ENCODE measurements at places on chromosomes 1 and 21. TPM values are rescaled to one million over a fixed set of nuclear protein-coding genes. Genes with fewer than 3 reads are reported as not detected.

EXO1 gene
- total RNA-seq = 3.3 TPM

NPR1 gene
- 0.17 TPM for total RNA-seq

FAM167B gene
- 0.17 TPM for total RNA-seq

IGSF5 gene
- total RNA-seq = 0.17 TPM

GOLT1A gene
- total RNA-seq = not detected

RHCE gene
- 0.17 TPM for total RNA-seq

BRINP2 gene
- not detected for total RNA-seq

LCE2C gene
- total RNA-seq = not detected

DSCAM gene
- 4.7 TPM for total RNA-seq

TRAF3IP3 gene
- total RNA-seq = not detected

HAO2 gene
- not detected for total RNA-seq

TRIM17 gene
- 6.7 TPM for total RNA-seq

RORC gene
- total RNA-seq = 0.13 TPM

CFHR2 gene
- total RNA-seq = not detected

SLAMF9 gene
- total RNA-seq = not detected

CHIA gene
- not detected for total RNA-seq

CLDN19 gene
- not detected for total RNA-seq

DISP3 gene
- under 0.01 TPM for total RNA-seq

PGLYRP3 gene
- total RNA-seq = not detected

FMO3 gene
- total RNA-seq = not detected

MPL gene
- total RNA-seq = not detected

UBL4B gene
- not detected for total RNA-seq

ATP6V1G3 gene
- total RNA-seq = not detected

AIM2 gene
- total RNA-seq = 0.17 TPM

NBL1 gene
- 104 TPM for total RNA-seq

SLC30A2 gene
- total RNA-seq = under 0.01 TPM

CELA3B gene
- total RNA-seq = not detected

ZSWIM5 gene
- 0.07 TPM for total RNA-seq

ANKRD45 gene
- not detected for total RNA-seq

UQCRHL gene
- 1.2 TPM for total RNA-seq

NUDT17 gene
- total RNA-seq = 4.3 TPM

ZSCAN20 gene
- total RNA-seq = 6.2 TPM

PDC gene
- not detected for total RNA-seq

CRYAA gene
- not detected for total RNA-seq

CCDC185 gene
- not detected for total RNA-seq

MFAP2 gene
- total RNA-seq = 12.8 TPM

CFAP45 gene
- total RNA-seq = not detected

CELA3A gene
- not detected for total RNA-seq

FCAMR gene
- total RNA-seq = not detected

HSPB7 gene
- not detected for total RNA-seq

TNFRSF14 gene
- 19.0 TPM for total RNA-seq

PLA2G2C gene
- total RNA-seq = not detected

SELP gene
- total RNA-seq = not detected

LRRN2 gene
- total RNA-seq = not detected

PRDM16 gene
- total RNA-seq = not detected

PTPN14 gene
- 157 TPM for total RNA-seq

EPHA10 gene
- not detected for total RNA-seq

HSD3B1 gene
- total RNA-seq = not detected

SPATA17 gene
- total RNA-seq = 1.1 TPM

PERM1 gene
- total RNA-seq = not detected

RAB25 gene
- total RNA-seq = 24.0 TPM

Measured in mammary epithelial cell (primary cell).